ENCODE measurements at places on chromosomes 13 and 19.

GRCh38 chr19:45645068-45645630 lies 6.0 kb upstream of the EML2 start:
- peak; percentile 61 for DNase-seq

DNA sequence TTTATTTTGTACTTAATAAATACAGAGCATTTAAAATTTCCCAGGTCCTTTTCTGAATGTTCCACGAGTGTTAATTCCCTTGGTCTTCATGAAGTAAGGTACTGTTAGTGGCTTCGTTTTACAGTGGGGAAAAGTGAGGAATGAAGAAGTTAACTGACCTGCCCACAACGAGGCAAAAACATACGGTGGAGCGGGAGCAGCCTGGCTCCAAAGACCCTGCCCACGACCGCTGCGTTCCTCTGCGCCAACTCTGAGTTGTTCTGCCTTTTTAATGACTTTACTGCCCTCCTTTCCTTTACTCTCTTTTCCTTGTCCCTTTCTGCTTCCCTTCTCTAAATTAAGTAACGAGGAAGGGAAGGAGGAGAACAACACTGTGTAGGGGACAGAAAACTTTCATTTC lies 392.9 kb downstream of the PCDH9 start:
- DNase-seq: no peak

DNA sequence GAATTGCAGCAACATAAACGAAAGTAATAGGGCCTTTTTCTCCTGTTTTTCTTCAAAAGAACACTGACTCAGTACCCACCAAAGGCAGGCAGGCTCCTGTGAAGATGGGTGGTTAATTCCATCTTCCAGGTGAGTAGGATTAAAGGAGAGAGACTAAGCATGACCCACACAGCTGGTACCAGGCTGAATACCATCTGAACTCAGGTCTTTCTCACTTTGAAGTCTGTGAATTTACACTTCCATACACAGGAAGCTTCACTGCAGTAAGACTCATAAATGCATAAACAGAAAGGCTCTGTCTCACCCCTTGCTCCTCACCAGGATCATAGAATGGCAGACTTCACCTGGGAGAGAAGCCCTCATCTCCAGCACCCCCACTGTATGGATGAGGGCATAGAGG lies 194.6 kb downstream of the KLF12 start:
- no peak for DNase-seq

DNA sequence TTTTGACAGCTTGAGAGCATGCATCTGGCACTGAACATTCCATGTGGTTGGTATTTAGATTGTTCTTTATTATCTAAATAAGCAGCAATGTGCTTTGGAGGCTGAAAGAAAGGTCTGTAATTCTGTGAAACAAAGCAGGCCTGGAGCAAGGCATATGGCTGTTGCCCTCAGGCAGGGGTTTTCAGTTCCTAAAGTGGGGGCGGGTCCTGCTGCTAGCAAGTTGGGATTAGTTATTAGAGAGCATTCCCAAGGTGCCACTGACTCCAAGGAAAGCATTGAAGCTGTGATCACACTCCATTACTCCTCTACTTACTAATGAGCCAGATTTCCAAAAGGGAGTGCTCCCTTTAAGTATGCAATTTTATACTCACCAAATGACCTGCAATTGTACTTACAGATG lies 432.2 kb downstream of the OLFM4 start:
- no peak for DNase-seq

- DNase-seq: no peak
These were observed 14.0 kb upstream of the CELF5 start for GRCh38 chr19:3210347-3211017.

DNA sequence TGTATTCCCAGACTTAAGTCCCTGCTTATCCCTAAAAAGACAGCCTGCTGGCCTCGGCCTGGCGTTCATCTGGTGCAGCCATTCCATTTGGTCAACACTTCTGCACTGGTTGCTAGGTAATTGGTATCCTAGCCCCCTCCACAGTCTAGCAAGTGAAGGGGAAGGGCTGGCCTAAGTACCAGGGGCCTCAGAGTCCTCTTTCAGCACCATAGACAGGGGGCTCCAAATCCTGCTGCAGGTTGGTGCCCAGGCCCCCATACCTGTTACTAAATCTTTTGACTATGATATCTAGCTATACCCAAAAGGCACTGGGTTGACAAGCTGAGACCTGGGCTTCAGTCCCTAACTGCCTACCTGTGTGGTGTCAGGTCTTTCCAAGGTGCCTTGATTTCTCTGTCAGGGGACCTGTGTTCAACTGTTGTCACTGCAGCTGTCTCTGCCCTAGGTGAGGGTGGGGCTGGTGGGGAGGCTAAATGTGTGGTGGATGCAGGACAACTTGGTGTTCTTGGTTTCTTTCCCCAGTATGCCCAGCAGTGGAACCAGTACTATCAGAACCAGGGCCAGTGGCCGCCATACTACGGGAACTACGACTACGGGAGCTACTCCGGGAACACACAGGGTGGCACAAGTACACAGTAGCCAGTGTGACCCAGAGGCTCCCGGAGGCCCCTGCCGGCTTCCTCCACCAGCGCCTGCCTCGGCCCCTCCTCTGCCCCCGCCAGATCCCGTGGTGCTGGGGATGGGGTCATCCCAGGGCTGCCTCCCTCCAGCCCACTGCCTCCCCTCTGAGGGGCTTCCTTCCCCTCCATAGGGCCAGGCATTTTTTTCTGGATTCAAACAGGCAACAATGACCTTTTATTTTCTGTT lies 3.8 kb upstream of the CCDC97 start:
- DNase-seq: no peak

- no peak for DNase-seq
These were observed 95.6 kb upstream of the MYO16 start for GRCh38 chr13:108533842-108534241.

- DNase-seq: no peak
These were observed 13.9 kb downstream of the TFDP1 start for GRCh38 chr13:113598481-113598880.

DNA sequence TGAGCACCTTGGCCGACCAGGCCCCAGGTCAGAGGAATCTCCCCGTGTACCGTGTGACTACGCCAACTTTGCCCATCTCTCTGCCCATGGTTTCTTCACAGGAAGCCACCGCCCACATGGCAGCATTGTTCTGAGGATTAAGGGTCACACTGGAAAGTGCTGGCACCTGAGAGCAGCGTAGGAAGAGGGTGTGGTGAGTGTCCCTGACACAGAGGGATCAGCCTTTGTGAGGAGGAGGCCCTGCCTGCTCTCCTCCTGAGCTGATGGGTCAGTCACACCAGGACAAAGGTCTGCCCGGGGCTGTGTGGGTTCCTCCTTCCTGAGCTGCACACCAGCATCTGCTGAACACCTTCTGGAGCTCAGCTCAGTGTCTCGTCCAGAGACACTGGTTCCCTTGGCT lies 32.2 kb upstream of the SLC15A1 start:
- no peak for DNase-seq

DNA sequence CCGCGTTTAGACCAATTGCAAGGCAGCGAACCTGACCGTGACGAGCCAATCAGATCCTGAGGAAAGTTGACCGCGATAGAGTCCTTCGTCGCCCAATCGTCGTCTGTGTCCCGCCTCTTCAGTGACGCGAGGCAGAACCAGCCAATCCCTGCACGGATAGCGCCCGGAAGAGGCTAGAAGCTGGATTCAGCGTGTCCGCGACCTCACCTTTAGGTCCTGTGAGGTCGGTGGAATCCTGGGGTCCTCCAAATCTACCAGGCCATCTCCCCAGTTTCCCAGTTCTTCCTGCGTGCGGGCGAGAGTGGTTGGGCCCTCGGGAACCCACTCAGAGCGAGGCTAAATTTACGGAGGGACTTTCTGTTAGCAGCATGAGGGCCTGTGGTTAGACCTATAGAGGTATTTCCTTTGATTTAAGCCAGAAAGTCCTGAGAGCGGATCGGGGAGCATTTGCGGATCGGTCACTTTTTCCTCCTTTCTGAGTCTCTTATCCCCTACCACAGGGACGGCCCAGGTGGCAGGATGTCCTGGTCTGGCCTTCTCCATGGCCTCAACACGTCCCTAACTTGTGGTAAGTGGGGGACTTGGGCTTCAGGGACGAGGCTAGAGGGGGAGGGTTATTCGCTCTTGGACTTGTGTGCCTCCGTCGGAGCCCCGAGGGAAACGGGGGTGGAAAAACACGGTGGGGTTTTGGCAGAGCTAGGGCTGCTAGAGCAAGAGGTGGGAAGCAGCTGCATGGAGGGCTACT lies at the start of gene MRPS12:
MRPS12 (plus strand) TSS at position 169 of the 745 bp plus-strand sequence; CDS start at position 520, 351 bp downstream.
- peak; percentile 99 for DNase-seq

DNA sequence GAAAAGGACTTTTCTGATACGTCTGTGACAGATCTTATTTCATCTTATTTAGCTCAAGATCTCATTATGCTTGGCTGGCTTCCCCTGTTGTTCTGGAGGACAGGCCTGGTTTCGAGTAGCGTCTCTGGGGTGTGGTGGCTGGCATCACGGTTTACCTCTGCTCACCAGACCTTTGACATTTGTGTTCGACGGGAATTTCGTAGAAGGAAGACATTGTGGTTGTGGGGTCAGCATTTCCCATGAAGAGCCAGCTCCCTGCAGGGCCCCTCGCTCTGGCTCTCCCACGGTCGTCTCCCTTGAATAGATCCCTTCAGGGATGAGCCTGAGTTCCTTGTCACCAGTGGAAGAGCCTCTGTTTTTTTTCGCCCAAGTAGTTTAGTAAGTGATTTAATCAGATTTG lies 78.6 kb upstream of the TEX29 start:
- no peak for DNase-seq

GRCh38 chr13:36712770-36713169 lies 39.0 kb downstream of the SERTM1 start:
- DNase-seq: no peak

GRCh38 chr19:18833141-18833476 lies 1.4 kb downstream of the UPF1 start:
- DNase-seq: peak; percentile 53

DNA sequence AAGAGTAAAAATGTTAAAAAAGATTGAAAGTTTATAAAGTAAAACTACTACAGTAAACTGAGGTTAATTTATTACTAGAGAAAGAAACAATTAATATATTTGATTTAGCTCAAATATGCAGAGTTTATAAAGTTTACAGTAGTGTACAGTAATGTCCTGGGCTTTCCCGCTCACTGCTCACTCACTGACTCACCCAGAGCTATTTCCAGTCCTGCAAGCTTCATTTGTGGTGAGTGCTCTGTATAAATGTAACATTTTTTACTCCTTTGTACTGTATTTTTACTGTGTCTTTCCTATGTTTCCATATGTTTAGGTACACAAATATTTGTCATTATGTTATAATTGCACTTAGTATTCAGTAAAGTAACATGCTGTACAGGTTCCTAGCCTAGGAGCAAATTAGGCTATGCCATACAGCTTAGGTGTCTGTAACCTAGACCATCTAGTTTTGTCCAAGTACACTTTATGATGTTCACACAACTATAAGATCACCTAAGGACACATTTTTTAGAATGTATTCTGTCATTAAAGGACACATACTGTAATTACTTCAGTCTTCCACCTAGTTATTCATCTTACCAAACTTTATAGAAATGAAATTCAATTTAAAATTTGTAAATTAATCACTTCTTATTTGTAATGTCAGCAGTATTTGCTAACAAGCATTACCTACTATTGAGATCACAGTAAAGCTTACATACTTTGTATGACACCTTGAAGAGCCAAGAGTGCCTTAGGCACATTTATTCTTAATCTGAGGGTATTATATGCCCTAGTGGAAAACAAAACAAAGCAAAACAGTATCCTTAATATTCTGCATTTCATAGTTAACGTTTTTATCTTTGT lies 683.4 kb downstream of the PCDH9 start:
- DNase-seq: no peak

DNA sequence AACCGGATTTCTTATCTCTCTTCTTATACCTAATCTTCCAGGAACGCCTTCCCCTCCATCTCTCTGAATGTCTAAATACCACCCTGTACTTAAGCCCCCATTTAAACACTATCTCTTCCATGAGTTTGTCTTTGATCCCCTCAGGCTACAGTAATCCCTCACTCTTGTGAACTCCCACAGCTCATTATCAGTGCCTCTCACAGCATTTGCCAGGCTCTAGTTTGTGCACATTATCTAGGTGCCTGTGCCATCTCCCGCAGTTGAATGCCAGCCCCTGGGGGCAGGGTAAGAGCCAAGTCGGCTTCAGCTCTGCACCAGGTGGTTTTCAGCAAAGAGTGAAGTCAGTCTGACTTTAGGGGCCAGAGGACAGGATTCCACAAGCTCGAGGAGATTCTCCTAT lies 71.4 kb downstream of the FREM2 start:
- DNase-seq: no peak

GRCh38 chr13:29323954-29324353 lies 271.5 kb downstream of the SLC7A1 start:
- no peak for DNase-seq

DNA sequence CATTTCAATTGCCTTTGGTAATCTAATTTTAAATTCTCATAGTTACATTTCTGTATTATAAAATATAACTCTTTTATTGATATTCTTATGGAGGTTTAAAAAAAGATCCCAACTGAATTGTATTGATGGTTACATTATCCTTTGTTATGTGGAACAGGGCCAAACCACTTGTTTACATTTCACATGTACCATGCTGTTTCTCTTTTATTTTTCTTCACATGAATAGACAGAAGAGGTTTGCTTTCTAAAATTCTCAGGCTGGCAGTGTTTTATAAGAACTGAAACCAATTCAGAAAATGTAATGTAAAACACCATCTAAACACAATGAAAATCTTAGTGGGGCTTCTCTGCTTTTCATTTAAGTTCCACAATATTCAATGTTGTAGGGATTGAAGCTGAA lies 122.5 kb downstream of the GPC5 start:
- no peak for DNase-seq

DNA sequence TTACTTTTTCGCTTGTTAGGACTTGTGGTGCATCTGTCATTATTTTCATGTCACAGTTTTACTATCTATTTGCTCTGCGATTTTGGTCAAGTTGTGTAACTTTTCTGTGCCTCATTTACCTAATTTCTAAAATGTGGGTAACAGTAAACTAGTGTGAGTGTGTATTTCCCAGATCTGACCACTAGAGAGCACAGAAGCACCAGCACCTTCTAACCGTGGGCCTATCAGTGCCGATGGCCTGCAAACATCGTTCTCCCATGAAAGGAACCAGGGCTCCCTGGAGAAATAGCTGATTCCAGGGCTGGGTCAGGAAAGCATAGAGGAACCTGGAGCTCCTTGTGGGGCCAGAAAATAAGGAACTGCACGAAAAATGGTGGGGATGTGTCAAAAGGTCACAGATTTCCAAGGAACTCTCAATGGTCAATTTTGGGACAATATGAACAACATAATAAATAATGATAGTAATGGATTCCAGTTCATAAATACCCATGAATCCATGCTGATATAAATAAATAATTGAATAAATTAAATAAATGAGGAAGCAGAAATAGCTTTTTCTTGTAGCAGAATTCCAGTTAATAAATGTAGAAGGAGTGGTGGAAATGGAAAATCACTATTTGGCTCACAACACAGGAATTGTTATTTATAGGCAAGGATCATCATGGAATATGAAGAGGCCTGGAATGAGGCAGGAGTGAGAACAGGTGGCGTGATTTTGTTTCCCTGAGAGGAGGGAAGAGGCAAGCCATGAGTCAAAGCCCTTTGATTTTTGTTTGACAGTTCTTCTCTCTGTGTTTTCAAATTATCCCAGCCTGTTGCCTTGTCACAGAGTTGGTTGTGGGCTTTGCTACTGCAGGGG lies 31.1 kb downstream of the CEACAM8 start:
- no peak for DNase-seq

All from right cardiac atrium (tissue), 5 donors.